ENCODE measurements at places on chromosomes 16 and 17.

GRCh38 chr16:8931859-8932258 is 31.8 kb downstream of the USP7 start:
- DNase-seq: no peak

DNA sequence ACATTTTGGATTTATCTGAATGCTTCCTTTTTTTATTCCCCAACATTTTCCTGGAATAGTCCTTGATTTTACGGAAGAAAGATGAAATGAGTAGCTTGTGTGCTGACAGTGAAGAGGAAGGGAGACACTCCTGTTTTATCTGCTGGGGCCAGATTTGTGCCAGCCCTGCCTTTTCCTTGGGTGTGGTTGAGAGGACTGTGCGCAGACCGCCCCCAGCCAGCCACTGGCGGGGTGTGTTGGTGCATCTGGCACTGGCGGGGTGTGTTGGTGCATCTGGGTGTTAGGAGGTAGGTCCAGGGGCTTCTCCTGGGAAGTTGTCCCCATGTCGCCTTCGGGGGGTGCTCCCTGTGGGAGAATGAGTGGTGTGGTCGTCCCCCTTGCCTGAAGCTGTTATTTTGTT is 39.5 kb downstream of the RAP1GAP2 start:
- DNase-seq: no peak

DNA sequence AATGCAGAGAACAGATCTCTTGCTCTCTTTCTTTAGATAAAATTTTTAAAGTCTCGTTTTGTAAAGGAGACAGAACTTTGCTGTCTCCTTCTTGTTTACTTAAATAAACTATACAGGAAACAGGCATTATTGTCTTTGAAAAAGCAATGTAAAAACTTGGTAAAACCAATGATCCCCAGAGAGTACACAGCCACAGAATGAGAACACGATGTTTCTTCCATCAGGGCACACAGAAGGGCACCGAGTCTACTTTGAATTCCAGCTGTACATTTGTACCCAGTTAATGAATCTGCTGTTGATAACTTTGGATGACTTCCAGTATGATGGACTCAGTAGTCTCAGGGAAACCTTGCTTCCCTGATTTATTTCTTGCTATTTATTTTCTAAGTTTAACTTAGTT is 8.1 kb upstream of the TMEM100 start:
- DNase-seq: no peak

DNA sequence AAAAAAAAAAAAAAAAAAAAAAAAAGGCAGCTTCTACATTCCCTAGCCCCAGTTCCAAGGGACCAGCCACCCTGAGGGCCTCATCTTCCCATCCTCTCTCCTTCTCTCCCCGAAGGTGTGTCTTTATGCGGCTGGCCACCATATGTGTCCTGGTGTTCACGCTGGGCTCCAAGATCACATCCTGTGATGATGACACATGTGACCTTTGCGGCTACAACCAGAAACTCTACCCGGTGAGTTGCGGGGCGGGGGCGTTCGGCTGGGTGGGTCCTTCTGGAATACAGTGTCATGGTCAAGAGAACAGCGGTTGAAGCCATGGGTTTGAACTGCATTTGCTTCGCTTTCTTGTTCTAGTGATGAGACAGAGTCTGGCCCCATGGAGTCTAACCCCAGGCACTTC is 22.6 kb upstream of the COQ7 start:
- DNase-seq: no peak

- DNase-seq: no peak
Observed at GRCh38 chr16:85428899-85429775, 184.0 kb upstream of the GSE1 start.

DNA sequence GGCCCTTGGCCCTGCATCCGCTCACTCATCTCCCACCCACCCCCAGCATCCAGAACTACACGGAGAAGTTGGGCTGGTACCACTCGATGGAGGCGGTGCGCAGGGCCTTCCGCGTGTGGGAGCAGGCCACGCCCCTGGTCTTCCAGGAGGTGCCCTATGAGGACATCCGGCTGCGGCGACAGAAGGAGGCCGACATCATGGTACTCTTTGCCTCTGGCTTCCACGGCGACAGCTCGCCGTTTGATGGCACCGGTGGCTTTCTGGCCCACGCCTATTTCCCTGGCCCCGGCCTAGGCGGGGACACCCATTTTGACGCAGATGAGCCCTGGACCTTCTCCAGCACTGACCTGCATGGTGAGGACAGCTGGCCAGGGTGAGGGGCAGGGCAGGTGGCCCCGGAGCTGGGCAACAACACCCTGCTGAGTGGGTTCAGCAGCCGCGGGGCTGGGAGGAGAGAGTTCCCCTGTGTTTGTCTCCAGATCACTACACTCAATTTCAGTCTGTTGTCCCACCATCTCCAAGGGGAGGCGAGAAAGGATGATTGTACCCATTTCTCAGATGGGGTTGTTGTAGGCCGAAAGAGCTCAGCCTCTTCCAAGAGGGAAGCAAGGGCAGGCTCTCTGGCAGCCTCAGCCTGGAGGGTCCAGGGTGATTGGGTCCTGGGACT is 14.4 kb downstream of the MMP15 start:
- DNase-seq: no peak

DNA sequence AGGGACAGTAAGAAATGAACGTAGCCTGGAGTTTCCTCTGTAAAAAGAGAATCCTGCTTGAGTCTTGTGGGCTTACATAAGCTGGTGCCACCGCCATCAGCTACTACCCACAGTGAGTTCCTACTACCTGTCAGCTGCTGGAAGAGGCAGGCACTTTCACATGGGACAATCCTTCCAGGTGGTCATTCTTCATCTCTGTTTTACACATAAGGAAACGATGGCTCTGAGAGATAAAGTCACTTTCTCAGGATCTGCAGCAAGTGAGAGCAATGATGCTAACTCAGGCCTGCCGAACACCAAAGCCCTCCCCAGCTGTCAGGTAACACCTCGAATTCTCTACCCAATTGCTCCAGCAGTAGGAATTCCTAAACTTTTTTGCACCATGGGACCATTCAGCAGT is 26.6 kb downstream of the PIK3R5 start:
- no peak for DNase-seq

DNA sequence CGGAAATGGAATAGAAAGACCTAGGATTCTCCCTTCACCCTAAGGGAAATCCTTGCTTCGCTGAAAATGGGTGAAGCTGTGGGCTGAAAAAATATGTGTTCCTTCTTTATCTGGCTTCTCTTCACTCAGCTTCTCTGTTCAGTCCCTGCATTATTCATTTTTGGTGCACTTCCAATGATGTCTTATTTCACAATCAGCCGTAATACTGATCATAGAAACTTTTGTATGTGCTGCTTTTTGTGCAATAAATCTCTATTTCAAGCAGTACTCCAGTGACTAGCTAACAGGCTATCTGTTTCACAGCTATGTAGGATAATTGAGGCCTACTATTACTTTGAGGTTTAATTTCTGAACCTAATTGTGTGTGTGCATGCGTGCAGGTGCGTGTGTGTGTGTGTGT is 144.6 kb downstream of the FOXL1 start:
- no peak for DNase-seq

DNA sequence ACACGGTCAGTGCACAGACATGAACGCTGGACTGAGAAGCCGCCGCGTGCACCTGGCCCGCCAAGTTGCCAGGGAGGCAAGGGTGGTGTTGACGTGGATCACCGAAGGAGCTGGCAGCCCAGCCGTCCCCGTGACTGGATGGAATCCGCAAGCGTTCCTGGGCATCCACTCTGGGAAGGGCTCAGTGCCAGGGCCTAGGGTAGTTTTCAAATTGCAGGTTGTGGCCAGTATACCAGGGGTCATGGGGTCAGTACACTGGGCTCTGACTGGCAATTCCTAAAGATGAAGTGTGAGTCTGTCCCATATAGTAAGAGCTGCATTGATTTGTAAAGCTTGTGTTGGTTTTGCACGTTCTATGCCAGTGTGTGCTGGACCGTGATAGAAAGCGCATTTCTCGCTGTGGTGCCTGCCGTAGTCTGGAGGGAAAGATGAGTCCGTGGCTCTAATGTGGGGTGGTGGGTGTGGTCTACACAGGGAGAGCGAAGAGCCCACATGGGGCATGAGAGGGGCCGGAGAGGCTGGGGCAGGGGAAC is 21.1 kb upstream of the METRNL start:
- no peak for DNase-seq

DNA sequence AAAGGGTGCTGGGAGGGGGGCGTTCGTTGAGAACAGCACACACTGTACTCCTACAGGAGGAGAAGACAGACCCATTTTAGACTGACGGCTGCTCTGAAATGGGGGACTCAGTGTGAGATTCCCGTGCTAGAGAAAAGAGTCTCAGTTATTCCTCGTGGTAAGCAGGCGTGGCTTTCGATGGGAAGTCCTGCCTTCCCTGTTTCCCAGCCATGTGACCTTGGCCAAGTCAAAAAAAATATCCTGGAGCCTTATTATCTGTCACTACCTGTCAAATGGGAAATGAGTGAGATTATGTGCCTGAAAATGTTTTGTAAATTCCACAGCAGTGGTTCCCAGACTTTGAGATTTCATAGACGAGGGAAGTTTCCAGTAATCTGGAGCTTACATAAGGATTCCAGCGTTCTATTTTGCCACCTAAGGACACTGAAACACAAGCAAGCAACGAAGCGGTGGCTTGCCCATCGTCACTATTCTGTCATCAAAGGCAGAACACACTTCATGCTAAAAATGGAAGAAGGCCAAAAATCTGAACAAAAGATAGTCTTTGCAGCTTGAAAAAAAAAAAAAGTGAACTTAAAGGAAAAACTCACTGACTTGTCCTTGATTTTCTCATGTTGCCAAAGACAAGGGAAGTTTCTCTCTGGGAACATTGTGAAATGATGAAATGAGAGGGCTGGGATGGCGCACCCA is 253.4 kb upstream of the RPL38 start:
- DNase-seq: no peak

DNA sequence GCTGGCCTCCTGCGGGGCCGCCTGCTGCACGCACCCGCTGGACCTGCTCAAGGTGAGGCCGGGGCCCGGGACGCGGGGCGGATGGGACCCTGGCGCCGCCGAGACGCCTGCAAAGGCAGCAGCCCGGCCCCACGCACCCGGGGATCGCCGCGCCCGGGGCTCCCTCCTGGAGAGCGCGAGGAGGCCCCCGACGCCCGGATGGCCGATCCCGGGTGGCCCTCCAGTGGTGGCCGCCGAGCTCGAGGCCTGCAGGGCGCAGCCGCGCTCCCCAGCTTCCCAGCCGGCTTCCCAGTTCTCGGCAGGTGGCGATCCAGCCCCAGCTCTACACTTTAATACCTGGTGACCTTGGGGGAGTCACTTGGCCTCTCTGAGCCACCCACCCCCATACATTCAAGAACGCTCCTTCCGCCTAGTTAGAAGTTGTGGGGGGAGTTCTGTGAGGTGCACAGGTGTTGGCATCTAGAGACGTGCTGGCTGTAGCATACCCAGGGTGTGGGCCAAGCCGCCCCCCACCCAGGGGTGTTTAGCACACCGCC is 452 bp downstream of the SLC25A10 start:
- no peak for DNase-seq

DNA sequence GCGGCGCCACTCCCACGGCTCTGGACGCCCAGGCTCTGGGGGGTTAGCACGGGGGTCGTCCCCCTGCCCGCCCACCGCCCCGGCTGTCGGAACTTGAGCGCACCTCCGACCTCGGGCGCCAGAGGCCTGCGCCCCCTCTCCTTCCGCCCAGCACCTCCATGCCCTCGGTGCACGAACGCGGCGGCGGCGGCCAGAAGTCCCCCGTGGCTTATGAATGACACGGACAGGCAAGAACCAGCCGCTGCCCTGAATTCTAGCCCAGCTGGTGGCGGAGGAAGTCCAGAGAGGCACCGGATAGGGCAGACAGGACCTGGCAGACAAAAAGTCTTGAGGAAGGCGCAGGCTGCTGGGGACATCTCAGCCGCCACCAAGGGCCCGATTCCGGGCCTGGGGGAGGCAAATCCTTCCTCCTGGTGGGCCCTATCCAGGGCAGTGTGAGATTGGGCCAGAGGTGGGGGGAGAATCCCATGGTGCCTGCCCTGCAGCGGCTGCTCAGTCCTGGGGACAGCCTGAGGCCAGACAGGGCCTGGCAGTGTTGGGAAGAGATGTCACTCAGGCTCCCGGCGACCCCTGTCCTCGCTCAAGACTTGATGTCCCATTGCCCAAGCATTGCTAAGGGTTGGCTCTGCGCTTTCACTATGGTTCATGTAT is 897 bp upstream of the CYGB start:
- DNase-seq: no peak

All from NCI-H1694 treated with DMSO at 0.1 percent for 48 hours (cell line).